ENCODE measurements at places on chromosomes 5 and 9. TPM values are rescaled to one million over a fixed set of nuclear protein-coding genes. Genes with fewer than 3 reads are reported as not detected.
A peak's percentile ranks its signal among the peaks of the same experiment; 100 is the strongest.

The CCDC192 gene
- total RNA-seq: not detected

The TEK gene
- total RNA-seq: 8.1 TPM

The INSL4 gene
- total RNA-seq: not detected

The PDCD1LG2 gene
- 0.95 TPM for total RNA-seq

The SH3TC2 gene
- total RNA-seq: 2.7 TPM

GRCh38 chr9:39588500-39589137 lies 233.2 kb downstream of the SPATA31A1 start:
- DNase-seq: no peak

DNA sequence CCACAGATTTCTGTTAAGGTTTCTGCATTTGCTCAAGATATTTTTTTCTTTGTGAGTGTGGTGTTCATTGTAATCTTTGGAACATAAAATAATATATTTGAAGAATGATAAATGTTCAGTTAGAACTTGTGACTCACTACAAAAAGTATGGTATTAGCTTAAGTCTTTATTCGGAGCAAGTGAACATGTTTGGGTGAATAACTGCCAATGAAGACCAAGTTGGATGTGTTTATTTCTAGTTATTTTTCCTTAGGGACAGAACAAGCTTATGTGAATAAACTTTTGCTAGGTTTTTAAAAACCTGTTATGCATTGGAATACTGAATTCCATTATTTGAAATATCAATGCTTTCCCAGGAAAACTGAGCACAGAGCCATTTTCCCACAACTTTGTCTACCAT lies 418.6 kb downstream of the SLCO4C1 start:
- no peak for DNase-seq

DNA sequence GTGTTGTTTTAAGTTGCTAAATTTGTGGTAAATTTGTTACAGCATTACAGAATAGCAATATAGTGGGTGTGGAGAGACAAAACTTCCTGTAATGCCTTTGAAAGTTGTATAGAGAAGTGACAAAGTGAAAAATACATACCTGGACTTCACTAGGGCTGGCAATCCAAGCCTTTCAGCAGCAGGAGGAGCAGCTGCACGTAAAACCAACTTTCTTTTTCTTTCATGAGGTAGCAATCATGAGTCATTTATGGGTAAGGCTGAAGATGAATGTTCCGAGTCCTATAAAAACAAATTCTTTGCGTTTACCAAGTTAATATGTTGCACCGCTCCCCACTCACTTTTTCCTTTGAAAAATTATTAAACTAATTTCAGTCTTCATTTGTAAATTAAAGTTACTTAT lies 1138.2 kb downstream of the TAF11L14 start:
- no peak for DNase-seq

- DNase-seq: no peak
Observed at GRCh38 chr5:146185161-146185560, 2.7 kb upstream of the LARS1 start.

DNA sequence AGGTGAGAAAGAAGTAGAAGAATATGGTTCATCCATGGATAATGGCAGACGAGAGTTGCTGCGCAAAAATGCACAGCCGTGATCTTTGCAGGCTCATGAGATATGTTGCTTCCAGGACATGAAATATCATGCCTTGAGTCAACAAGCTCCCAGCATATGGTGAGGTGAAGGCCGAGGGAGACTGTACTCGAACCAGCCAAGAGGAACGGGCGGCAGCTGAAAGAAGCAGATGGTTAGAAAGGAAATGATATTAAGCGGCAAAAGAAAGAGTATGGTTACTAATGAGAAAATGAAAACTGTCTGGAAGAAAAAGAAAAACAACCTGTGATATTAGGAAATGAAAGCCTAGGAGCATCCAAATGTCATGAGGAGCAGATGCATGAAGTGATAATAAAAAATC lies 344.7 kb upstream of the DAP start:
- DNase-seq: no peak

DNA sequence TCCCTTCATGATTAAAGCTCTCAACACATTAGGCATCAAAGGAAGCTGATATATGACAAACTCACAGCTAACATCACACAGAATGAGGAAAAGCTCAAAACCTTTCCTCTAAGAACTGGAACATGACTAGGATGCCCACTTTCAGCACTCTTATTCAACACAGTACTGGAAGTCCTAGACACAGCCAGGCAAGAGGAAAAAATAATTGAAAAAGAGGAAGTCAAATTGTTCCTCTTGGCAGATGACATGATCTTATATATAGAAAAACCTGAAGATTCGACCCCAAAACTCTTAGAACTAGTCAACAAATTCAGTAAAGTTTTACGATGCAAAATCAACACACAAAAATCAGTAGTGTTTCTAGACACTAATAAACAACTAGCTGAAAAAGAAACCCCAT lies 144.3 kb upstream of the NREP start:
- no peak for DNase-seq

DNA sequence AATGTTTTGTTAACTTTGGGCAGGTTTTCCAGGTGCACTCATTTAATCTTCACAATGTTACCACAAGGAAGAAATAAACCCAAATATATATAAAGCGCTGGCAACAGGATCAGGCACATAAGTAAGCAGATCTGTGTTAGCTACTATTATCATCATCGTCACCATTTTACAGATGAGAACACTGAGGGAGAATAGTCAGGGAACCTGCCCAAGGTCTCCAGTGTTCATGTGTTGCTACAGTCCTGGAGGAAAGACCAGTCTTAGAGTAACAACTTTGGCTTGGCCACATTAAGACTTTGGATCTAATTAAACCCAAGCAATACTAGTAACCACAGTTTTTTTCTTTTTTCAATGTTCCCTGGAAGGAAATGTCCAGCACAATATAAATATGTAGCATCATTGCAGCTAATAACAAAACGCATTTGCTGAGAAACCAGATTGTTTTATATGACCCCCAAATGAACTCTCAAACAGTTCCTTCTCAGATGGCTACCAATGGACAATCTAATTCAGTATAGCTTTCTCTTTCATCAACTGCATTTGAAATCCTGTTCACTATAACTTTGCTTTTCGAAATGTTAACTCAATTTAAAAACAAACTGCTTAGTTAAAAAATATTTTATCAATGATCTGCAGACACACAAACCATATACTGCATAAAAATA lies 11.8 kb downstream of the NREP start:
- no peak for DNase-seq

DNA sequence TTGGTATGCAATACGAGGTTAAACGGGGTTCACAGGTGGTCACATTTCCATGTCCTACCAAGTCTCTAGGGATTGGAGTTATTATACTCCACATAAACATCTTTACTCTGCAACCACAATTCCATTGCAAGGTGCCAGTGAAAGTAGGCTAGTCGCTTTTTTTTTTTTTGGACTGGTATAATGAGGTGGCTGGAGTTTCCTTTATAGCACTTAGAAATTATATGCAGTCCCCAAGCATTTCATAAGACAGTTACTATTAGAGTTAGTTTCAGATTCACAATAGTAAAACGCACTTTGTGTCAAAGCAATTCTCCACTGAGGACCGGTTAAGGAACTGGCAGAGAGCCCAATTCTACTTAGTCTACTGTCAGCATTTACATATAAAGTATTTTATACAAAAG lies 1.4 kb downstream of the MEF2C start:
- no peak for DNase-seq

GRCh38 chr9:130901498-130902203 lies 5.0 kb upstream of the QRFP start:
- DNase-seq: no peak

- no peak for DNase-seq
Observed at GRCh38 chr5:674630-675011, 18.5 kb downstream of the TPPP start.

GRCh38 chr9:38641985-38642864 lies 21.8 kb upstream of the ANKRD18A start:
- no peak for DNase-seq

GRCh38 chr9:18037981-18038380 lies 436.0 kb upstream of the ADAMTSL1 start:
- no peak for DNase-seq

DNA sequence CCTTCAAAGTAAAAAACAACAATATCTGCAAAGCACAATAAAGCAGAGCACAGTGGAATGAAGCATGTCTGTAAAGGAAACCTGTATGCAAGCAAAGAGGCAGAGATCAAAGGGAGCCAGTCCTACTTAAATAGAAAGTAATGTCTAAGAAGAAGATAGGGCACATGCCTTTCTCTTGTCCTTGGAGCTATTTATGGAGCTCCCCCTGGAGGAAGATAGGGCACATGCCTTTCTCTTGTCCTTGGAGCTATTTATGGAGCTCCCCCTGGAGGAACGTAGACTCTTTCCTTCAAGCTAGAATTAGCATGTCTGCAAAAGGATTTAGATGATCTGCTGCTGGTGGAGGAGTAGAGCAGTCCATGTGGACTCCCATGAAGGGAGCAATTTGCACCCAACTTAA lies 168.1 kb upstream of the RASEF start:
- no peak for DNase-seq

DNA sequence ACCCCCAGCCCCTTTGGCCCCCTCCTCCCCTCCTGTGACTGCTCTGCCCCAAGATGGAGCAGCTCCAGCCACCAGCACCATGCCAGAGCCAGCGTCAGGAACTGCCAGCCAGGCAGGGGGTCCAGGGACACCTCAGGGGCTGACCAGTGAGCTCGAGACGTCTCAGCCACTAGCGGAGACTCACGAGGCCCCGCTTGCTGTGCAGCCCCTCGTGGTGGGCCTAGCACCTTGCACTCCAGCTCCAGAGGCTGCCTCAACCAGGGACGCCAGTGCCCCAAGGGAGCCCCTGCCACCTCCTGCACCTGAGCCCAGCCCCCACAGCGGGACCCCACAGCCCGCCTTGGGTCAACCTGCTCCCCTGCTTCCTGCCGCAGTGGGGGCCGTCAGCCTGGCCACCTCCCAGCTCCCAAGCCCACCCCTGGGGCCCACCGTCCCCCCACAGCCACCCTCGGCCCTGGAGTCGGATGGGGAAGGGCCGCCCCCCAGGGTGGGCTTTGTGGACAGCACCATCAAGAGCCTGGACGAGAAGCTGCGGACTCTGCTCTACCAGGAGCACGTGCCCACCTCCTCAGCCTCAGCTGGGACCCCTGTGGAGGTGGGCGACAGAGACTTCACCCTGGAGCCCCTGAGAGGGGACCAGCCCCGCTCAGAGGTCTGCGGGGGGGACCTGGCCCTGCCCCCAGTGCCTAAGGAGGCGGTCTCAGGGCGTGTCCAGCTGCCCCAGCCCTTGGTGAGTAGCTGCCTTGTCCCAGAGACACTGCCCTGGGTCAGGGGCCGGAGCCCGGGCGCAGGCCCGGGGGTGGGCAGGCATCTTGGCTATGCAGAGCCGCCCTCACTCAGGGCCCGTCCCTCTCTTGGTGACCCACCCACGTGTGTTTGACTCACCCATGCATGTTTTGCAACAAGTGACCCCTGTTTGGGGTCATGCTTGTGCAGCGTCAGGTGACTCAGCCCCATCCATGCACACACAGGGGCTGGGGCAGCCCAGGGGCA lies 105.2 kb downstream of the WNK2 start:
- no peak for DNase-seq

- peak; percentile 44 for DNase-seq
Observed at GRCh38 chr5:963673-964531, 44.7 kb upstream of the NKD2 start.

DNA sequence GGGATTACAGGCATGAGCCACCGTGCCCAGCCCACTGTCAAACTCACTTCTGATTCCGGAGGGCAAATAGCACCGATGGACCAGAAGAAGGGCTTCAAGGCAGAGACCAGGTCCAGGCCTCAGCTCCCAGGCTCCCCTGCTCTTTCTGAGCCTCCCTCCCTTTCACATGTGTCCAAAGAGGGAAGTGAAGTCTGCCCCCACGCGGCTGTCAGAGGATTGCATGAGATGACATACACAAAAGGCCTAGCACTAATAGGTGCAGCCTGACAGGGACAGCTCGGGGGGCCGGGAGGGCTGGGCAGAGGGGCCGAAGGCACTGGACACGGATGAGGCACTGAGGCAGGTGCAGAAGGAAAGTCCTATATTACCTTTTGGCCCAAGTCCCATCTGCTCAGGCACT lies 16.1 kb downstream of the FBP1 start:
- peak; percentile 33 for DNase-seq

DNA sequence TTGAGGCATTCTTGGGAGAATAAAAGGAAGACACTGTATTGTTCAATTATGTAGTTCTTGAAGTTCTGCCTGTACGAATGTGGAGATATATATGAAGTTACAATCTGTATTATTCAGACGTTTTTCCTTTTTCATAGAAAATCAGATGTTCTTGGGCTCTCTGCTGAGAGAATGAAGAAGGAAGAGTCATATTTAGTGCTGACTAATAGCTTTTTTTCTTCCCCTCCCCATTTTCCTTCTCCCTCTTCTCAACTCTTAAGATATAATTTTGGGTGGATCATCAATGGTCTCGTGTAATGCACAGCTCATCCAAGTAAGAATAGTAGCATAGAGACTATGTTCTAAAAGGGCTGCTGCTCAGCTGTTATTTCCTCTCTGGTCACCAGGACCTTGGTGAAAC lies 23.0 kb upstream of the FBXL7 start:
- no peak for DNase-seq

GRCh38 chr9:1048811-1049210 lies 1.3 kb upstream of the DMRT2 start:
- no peak for DNase-seq

DNA sequence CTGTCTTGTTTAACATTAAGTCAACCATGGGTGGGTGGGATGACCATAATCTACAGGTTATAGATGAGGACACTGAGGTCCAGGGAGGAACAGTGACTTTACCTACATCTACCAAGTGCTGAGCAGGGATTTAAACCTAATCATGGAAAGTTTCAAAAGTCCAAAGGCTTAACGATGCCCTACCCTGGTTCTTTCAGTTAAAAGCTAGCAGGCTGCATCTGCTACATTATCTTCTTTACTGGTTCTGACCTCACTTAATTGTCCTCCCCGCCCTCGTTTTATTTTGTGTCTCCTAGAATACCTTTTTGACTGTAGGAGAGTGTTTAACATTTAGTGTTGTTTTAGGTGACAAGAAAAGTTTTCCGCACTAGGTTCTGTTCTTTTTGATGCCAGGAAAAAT lies 735.2 kb downstream of the TLR4 start:
- DNase-seq: no peak

- DNase-seq: no peak
Observed at GRCh38 chr5:105638437-105638836, 2032.3 kb downstream of the EFNA5 start.

DNA sequence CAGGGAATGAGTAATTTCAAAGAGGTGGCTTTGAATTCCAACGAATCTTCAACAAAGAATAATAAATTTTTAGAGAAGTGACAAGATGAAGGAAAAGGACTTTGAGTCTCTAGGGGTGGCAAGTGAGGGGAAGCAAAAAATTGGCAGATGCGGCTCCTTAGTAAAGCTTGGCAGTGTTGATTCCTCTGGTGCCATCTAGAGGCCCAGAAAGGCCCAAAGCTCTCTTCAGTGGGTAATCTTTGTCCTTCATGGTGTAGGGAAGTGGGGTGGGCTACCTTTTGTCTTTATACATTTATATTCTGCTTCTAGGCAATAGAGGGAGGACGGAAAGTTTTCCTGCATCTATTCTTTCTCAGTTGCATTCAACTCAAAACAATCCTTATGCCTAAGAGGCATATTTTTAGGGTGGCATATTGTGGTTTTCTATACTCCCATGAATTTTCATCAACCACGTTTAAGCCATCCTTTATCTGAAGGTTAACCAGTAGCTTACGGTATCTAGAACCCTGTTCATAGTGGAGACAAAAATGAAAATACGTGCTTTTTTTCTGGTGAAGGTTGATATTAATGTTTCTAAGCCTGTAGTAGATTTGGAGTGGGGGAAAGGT lies 17.5 kb upstream of the ROPN1L start:
- DNase-seq: no peak
